ENCODE measurements at places on chromosomes 16 and 17.

- no peak for DNase-seq
Observed at GRCh38 chr17:52546990-52547389, 388.5 kb upstream of the CA10 start.

DNA sequence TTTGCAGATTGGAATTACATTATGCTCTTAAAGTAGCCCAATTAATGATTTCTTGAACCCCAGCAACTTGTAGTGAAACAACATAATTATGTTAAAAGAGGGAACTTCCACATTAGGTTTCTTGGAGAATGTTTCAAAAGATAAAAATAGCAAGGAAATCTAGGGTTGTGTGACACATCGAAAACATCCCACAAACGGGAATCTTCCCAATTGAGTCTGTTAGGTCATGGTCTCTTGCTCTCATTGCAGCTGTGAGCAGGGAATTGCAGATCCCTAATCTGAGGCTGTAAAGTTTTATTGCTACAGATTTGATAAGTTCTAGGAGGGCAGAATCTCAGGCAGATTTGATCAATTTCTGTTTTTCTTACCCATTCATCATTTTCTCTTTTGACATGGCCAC lies 6.7 kb upstream of the LPO start:
- no peak for DNase-seq

DNA sequence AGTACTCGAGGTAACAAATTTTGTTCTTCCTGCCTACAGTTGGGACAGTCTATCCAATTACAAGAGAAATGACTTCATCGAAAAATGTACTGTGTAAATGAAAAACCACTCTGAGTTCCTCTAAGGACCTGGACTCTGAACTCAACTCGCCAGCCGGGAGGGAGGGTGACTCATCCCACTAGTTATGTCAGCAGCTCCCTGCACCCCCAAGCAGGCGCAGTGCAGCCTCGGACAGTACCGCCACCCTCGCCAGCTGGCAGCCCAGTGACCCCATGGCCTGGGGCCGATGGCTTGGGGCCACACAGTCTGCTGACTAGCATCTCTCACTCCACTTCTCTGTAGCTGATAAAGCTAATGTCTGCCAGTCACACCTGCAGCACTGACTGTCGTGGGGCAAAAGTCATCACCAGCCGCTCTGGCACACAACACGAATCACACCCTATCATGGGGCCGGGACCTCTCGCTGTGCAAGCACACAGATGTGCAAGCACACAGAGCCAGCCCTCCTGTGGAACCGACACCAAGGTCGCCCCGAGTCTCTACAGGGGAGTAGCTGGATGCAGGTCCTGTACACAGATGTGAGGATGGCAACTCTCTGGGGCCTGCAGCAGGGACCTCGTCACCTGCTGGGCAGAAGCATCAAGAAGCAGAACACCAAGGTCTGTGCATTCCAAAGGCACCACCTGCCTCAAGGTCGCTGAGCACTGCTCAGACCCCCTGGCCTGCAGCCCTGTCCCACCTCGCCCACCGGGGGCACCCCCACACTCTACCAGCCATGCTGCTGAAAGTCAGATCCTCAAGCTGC lies 5.7 kb downstream of the CSNK1D start:
- peak; percentile 64 for DNase-seq

DNA sequence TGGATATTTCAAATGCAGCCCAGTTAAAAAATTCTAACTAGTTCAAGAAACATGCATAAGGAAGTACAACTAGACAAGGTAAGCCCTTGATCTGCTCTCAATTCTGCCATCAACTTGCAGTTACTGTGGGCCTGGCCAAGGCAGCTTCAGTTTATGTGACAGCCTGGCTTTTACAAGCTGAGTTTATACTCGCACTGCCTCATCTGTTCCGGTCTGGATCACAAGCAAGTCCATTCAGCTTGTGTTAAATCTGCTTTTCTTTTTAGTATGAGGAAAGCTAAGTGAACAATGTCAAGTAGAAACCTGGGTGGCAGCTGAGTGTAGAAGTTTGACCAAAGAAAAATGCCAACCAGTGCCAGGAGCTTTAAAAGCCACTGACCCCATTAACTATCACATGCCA lies 76.6 kb upstream of the CORO6 start:
- DNase-seq = no peak

DNA sequence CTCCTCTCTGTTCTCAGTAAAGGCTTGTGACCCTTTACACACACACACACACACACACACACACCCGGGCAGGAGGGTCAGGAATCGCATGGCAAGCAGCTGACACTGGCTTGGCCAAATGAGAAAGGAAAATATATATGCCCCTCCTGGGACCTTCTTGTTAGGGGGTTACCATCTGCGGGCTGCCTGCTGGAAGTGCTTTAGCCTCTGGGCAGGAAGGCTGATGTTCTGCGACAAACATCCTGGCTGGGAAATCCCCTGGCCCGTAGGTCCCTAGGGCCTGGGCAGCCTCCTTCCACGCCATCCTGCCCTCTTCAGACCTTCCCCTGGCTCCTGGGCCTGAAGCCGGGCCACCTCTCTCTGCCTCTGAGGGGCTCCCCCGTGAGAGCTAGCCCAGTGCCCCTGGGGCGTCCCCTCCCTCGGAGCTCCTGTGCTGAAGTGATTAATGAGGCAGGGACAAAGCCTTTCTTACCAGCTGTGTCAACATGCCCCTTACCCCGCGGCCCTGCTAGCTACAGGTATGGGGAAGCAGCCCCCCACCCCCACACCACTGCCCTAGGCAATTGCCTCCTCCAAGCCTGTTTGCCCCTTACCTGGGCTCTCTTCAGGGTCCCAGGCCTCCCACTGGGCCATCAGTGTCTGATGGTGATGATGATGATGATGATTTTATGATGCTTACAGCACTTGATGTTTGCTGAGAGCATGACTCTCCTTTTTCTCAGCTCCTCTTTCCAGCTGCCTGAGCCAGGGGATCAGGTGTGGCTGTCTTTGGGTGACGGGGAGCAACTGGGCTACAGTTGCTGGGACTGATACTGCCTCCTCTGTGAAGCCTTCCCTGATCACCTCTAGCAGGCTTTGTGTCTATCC lies 32.8 kb upstream of the ETV4 start:
- DNase-seq = no peak

DNA sequence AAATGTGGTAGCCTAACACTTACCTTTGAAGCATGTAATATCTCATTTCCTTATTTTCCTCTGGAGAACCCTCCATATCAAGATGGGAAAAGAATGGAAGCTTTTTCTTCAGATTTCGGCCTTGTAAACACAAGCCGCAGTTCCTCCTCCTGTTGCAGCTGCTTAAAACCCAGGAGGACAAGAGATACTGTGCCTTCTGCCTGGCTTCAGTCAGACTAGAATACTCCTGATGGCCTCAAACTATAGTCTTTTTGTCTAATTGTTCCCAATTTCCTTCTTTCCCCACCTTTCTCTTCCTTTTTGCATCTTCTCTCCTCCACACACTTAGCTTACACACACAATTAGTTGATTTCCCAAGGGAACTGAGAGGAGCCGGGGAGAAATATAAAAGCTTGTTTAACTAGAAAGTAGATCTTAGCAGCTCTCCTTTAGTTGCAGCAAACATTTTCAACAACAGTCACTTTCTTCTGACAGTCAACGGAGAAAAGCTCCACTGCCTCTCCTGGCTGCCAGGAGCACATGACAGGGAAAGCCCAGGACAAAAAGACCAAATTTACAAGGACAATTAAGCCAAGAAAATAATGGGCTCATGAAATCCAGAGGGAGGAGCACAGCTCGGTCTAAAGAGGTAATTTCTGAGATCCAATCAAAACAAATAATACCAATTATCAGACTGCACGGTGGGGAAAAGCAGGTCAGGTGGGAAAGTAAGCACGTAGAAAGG lies 76.4 kb upstream of the C17orf78 start:
- no peak for DNase-seq

DNA sequence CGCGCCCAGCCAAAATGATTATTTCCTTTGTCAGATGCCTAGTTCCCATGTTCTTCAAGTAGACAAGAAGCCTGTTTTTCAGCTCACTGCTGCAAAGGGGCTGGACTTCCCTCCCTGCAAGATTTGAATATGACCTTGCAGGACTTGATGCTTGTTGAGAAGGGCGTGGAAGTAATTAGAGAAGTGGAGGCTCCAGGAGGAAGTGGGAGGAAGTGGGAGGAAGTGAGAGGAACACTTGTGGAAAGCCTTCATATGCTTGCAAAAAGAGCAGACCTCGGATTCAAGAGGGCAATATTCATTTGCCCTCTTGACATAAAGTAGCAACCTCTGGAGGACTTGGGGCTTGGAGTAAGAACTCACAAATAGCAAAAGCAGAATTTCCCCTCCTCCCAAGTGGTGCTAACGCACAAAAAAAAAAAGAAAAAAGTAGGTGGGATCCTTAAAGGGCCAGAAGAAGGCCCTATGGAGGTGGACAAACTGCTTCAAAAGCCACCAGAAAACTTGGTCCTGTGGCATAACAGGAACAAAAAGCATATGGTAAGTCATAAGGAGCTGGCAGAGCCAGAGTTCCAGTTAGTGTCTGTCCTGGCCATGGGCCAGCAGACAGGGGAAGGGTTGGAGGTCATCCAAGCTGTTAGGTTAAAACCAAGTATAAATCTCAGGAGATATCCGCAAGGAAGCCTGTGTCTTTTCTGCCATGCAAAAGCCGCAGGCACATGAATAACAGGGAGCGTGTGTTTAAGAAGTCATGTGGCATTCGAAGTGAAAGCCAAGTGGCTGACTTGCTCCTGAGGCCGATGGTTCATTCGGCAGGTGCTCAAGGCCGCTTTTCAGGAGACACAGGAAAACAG lies 20.6 kb upstream of the PRKAR1A start:
- DNase-seq = peak; percentile 28

DNA sequence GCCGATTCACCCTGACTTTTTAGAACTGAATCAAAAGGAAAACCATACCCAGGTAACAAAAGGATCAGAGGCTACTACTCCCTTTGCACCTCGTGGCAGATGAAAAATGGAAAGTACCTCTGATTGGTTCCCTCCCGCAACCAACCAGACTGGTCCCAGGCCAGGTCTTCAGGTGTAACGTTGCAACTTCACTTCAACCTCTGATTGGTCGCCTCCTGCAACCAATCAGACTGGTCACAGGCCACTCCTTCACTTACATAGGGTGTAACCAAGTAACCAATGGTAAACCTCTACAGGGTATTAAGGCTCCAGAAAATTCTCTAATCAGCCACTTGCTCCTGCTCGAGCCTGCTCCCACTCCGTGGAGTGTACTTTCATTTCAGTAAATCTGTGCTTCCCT lies 89.4 kb downstream of the ADCY9 start:
- no peak for DNase-seq

- DNase-seq = no peak
Observed at GRCh38 chr17:10757647-10758046, 27.8 kb upstream of the TMEM220 start.

DNA sequence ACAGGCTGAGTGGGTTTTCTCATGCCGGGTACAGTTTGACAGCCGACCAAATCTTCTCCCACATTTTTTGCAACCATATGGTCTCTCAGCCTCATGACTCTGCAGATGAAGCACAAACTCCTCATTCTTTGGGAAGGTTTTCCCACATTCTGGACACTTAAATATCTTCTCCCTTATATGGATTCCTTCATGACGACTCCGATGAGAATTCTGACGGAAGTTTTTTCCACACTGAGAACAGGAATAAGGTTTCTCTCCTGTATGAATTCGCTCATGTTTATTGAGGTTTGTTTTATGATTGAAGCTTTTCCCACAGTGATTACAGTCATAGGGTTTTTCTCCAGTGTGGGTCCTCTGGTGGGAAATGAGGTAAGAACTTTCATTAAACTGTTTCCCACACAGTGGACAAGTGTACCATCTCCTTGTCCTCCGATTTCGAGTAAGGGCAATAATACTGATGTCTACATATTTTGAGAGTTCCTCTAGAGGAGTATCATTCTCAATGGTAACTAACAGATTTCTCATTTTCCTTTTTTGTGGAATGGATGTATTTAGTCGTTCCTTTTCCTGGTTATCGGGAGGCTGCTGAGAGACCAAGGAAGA lies 10.9 kb downstream of the ZNF200 start:
- no peak for DNase-seq

GRCh38 chr17:37802712-37803416 lies 58.0 kb upstream of the HNF1B start:
- no peak for DNase-seq

DNA sequence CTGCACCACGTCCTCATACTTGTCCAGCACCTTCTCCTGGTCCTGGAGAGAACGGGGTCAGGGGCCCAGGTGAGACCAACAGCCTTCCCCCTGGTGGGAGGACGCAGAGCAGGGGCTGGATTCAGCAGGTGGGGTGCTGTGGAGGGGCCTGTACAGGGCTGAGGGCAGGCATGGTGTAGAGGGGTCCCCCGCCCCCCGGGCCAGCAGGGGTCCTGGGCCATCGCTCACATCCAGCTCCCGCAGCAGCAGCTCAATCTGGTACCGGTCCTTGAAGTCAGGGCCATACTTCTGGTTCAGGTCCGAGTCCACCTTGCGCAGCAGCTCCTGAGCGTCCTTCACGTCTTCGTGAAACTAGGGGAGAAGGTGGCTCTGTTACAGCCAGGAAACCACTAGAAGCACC lies 41.6 kb downstream of the PPL start:
- no peak for DNase-seq

DNA sequence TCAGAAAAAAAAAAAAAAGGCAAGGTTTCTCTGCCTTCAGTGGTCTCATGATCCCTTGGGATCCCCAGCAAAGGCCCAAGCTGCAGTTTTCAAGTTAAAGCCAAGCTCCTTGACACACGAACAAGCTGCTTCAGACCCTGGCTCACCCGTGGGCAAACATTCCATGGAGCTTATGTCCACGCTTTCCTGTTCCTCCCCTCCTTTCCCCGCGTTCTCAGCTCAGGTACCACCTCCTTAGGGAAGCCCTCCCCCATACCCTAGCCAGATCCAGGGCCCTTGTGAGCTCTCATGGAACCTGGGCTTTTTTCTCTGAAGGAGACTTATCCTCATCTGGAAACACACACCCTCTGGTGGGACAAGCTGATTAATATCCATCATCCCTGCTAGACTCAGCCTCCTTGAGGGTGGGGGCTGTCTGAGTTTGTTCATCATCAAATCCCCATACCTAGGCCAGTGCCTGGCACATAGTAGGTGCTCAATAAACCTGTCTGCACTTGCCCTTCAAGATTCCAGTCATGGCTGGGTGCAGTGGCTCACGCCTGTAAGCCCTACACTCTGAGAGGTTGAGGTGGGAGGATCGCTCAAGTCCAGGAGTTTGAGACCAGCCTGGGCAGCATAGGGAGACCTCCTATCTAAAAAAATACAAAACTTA lies 54.7 kb downstream of the COTL1 start:
- DNase-seq = no peak

DNA sequence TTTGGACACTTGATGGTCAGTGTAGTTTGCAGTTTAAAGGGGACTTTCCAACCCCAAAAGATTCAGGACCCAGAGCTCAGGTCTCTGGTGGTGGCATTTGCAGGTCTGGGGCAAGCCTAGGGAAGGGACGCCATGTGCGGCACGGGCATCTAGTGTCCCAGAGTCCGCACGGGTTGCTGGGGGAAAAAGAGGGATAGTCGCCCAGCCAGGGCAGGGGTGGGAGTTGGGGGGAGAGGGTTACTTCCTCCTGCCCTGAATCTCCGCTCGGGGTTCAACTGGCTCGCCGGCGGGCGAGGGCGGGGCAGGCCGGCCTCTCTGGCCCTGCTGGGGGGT lies 239 bp upstream of the CA7 start:
- no peak for DNase-seq

Data from hematopoietic multipotent progenitor cell treated with erythropoietin and hydrocortisone succinate and interleukin-3 and kit ligand, for 8 days (in vitro differentiated cells).